Mesothelial cell of epicardium (in vitro differentiated cells): ENCODE measurements at places on chromosomes 11 and 22.
A peak's percentile ranks its signal among the peaks of the same experiment; 100 is the strongest.

DNA sequence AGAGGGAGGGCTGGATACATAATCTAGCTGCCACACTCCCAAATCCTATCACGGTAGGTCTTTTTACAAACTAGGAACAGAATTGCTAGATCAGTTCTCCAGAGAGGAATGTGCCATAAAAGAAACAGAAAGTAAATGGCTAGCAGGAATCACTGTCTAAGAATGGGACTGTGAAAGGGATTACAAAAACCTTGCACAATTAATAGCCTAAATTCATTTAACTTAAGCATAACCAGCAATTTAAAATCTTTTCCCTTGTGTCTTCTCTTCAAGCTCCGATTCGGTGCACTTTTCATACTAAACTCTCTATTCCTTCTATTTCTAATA is 35.2 kb downstream of the APOL5 start:
- DNase-seq: no peak

GRCh38 chr11:63462137-63462536 is 28.8 kb downstream of the PLAAT5 start:
- DNase-seq: no peak

- DNase-seq: no peak
Observed at GRCh38 chr22:43681731-43682360, 130.3 kb downstream of the EFCAB6 start.

- no peak for DNase-seq
Observed at GRCh38 chr11:117572129-117572528, 224.9 kb downstream of the DSCAML1 start.

GRCh38 chr22:19816372-19817119 is 38.1 kb downstream of the GNB1L start:
- peak; percentile 26 for DNase-seq

DNA sequence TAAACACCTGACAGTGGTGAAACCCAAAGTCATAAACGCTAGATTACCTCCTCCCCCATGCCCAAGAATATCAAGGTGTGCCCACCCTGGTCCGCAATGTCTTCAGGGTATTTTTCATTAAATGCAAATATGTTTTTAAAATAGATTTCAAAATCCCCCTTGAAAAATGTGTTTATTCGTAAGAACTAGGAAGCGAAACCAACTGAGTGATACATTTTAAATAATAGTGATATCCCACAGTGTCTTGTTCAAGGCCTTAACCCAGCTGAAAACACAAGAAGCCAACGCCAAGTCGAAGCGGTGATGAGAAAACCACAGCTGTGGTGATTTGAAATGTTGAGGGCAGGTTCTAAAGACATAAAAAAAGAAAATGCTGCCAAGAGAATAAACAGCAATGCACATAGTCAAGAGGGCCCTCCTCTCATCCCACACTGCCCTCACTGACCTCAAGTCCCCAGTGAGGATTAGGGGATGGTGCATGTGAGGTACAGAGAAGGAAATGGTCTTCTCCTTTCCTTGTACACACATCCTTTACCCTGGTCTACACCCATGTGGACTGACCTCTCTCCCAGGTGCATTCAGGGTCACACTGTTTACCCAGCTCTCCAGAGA is 25.5 kb downstream of the KCNJ1 start:
- no peak for DNase-seq

DNA sequence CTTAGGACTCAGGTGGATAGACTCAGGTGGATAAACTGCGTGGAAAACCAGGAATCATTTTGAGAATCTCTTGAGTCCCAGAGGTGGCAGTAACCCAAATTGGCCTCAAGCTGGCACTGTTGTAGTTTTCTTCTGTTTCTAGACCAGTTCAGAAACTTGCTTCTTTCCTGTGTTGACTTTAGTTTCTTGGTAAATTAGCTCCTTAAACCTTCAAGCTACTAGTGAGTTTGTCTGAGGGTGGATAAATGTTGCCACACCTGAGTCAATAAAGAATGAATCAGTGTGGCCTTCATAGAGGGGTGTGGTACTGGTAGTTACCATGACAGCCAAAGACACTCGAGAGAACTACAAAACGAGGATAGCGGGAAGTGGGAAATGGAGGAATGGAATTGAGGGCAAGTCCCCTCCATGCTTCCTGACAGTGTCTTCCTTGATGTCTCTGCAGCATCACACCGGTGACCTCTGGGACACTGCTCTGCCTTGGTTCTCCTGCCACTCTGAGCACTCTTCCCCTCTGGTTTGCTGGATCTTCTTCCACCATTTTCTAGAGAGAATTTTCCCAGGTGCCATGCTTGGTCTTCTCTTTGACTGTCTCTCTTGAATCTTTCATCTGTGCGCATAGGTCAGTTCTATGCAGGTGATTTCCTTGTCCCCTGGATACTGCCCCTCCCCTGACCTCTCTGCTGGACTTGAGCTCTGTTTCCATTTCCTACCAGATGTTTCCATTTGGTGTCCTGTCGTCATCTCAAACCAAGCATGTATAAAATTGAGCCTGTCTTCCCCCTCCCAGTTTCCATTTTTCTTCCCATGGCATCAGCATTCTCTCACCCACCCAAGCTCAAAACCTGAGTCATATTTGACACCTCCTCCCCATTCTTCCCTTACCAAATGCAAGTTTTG is 7.2 kb downstream of the POLD4 start:
- DNase-seq: no peak

DNA sequence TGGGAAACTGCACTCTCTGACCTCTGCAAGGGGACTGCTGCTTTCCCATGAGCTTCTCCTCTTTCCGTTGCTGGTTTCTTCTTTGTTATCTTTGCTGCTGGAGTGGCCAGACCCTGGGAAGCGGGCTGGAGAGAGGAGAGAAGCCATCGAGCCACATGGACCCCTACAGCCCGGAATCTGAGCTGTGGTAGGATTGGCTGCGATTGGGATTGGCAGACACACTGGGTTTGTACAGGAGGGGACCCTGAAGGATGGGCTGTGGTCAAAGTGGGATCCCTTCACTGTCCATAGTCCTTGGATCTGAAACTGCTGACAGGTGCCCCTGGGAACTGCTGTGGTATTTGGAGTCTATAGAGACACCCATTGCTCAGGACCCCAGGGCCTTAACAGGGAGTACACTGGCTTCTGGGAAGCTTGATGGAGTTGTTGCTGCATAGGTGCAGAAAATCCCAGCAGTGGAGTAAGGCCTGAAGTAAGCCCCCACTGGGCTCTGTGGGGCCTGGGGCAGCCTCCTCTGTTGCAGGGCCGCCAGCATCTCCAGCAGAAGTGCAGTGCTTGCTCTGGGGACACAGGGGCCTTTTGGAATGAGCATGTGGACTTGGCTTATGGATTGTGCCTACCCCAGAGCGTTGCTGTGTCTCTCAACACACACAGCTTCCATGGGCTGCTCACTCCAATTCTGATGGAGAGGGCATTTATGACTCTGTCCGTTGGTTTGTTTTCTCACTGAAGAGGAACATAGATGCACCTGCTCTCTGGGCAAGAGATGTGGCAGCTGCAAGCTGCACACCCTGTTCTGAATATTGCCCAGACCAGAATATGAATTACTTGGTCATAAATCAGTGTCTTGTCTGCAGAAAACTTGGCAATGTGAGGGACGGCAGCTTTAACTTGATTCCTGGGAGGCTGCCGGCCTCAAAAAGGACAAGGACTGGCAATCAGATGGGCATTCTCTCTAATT is 32.0 kb downstream of the BCR start:
- DNase-seq: no peak

- no peak for DNase-seq
Observed at GRCh38 chr11:131033151-131033651, 116.9 kb upstream of the SNX19 start.

- peak; percentile 85 for DNase-seq
Observed at GRCh38 chr22:42299586-42300258, 29.3 kb upstream of the TCF20 start.

DNA sequence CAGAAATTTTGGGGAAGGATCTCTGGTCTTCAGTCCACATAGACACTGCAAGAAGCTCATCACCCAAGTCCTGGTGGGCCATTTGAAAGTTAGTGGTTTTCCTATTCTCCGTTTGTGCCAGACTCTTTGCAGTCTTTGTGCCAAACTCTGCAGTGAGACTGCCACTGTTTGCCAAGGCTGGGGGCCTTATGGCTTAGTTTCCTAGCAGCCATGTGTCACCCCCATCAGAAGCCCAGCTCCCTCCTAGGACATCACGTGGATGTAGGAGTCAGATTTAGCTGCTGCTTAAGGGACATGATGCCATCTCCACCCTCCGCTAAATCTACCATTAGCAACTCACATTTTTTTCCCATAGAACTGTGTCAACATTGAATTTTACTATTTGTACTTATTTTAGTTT is 220.0 kb downstream of the C11orf91 start:
- DNase-seq: no peak

DNA sequence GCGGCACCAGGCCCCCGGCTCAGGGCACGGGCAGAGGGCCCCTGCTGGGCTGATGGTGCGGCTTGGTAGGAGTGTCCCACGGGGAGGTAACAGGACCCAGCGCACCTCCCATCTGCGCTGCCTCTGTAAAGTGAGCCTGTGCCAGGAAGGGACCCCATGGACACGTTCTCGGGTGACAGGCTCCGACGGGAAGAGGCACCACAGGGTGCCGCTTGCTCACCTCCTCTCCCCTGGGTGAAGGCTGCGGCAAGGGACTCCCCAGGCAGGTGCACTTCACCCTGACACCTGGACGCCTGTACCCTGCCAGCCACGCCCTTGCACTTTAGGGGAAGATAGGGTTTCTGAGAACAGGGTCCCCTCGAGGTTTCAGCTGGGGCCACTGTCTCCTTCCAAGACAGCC is 48.1 kb downstream of the SHANK2 start:
- no peak for DNase-seq

DNA sequence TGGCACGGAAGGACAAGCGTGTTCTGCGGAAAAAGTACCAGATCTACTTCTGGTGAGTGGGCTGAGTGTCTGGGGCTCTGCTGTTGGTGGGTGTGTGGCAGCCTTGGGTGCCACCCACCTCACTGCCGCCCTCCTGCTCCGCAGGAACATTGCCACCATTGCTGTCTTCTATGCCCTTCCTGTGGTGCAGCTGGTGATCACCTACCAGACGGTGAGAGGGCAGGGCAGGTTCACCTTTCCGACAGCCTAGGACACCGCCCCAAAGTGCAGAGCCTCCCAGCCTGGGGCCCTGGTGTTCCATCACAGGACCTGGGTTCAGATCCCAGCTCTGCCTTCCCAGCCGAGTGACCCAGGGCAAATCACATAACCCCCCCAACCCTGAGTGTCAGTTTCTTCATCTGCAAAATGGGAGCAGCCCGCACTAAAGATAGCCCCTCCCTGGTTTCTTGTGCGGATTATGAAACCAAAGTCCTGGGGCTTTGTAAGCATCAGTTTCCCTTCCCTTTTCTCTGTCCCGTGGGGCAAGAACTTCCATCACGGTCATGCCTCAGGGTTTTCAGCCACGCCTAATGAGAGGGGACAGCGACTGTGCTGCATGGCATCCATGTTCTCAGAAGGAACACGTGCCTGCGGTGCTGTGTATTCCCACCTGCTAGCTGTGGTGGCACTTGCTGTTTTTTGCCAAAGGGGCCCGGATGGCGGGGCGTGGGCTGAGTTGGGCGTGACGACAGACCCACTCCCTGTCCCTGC is 9.8 kb upstream of the TAGLN start:
- DNase-seq: no peak

- no peak for DNase-seq
Observed at GRCh38 chr11:45997599-45997998, 75.1 kb downstream of the LARGE2 start.

- no peak for DNase-seq
Observed at GRCh38 chr11:130512662-130513061, 64.2 kb downstream of the ADAMTS15 start.

GRCh38 chr11:3861683-3862082 is 6.2 kb downstream of the STIM1 start:
- no peak for DNase-seq

- DNase-seq: no peak
Observed at GRCh38 chr11:43269254-43269918, 42.4 kb upstream of the API5 start.

DNA sequence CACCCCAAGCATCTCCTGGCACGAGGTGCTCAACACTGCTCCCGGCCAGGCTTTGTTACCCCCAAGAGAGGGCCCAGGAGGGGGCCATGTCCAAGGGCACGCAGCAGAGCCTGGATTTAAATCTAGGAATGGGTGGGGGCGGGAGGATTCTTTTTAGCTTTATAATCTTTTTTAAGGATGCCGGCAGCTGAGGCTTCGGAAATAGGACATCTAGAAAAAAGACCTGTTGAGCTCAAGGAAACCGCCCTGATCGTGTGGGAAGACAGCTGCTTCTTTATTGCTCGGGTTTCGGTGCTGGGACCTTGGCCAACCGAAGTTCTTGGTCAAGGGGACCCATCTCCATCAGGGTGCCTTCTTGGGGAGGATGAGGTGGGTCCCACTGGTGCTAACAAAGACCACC is 317.9 kb downstream of the CTTN start:
- DNase-seq: no peak

DNA sequence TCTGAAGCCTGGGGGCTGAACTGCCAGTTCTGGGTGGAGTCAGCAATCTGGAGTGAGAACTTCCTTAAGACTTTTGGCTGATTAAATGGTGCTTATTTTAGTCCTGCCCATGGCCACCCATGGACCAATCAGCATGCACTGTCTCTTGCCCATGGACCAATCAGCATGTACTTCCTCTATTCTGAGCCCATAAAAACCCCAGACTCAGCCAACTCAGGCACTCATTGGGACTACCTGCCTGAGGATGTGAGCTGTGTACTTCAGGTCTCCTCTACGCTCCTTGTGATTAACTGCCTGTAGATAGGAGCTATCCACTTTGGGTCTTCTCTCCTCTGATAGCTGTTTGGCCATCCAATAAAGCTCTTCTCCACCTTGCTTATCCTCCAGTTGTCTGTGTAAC is 342.3 kb upstream of the CCDC179 start:
- no peak for DNase-seq

- DNase-seq: no peak
Observed at GRCh38 chr11:75386942-75387630, 12.2 kb upstream of the RPS3 start.

- no peak for DNase-seq
Observed at GRCh38 chr11:75513250-75513649, 12.5 kb downstream of the GDPD5 start.

- no peak for DNase-seq
Observed at GRCh38 chr22:31972180-31972579, 27.8 kb downstream of the YWHAH start.

DNA sequence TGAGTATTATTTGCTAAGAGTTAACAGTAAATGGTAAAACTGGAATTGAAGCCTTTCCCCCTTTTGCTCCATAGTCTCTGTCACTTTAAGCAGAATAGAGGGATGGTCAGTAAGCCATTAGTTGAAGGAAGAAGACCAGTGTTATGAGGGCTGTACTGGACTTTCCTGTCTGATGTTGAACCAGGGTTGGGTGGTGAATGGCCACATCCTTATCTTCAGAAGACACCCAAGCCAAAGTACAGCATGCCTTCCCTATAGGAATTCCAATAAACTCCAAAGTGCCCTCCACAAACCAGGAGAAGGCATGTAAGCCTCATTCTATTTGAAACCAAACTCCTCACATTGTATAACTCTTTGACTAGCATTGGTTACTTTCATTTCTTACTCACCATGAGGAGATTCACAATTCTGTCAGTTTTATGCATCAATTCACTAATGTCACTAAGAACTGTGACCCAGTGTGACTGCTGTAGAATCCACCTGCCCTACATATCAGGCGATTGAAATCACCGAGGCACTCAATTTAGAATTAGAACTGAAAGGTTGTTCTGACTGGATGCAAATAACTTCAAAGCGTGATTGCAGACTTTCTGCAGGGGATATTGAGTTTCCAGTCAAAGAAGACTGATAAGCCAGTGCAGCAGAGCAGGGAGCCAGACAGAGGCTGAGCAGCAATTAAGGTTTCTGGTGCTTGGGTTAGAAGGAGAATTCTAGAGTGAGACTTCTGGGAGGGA is 107.1 kb upstream of the DDI1 start:
- no peak for DNase-seq

GRCh38 chr11:91673705-91674104 is 550.9 kb upstream of the FAT3 start:
- no peak for DNase-seq
